ENCODE measurements at places on chromosomes 16 and 17. TPM values are rescaled to one million over a fixed set of nuclear protein-coding genes. Genes with fewer than 3 reads are reported as not detected.

- DNase-seq = no peak
Observed at GRCh38 chr17:3531266-3532101, 26.1 kb downstream of the TRPV3 start.

GRCh38 chr16:53924331-53925106, 220.6 kb downstream of the FTO start:
- no peak for DNase-seq

DNA sequence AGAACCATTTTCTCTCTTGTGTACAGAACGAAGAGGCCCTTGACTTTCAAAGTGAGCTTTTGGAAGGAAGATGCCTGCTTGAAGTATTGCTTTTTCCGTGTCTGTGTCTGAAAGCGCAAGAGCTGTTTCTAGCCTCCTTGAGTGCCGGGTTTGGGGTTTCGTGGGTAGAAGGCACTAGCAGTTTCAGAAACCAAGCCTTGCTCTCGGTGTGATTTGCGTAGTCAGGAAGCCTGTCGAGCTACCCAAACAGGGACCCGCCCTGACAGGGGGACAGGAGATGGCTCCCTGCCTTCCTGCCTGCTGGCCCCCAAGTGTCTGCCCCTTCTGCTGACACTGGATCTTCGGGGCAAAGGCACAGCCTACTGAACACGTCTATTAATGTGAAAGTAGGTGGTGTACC, 322.0 kb downstream of the MAF start:
- DNase-seq = no peak

- no peak for DNase-seq
Observed at GRCh38 chr17:28875848-28876550, 21.2 kb downstream of the ERAL1 start.

The SULT1A2 gene
- total RNA-seq = not detected

Data from glomerular endothelial cell (primary cell).